ENCODE measurements at places on chromosomes 16 and 17.

DNA sequence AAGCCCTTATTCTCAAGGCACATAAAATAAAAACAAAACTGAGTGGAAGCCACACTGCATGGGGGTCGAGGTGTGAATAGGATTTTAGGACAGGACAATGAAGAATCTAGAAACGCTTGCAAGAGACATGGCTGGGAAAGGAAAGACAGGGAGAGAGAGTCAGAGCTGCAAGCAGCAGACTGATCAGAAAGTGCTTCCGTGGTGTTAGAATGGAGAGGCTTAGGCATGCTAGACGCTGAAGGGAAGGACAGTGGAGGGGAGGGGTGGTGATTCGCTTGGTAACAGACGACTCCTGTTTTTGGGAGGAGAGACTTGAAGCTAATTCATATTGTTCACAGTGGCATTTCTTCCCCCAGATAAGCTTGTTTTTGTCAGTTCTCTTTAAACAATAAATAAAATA is 173.5 kb downstream of the AIPL1 start:
- DNase-seq = no peak

DNA sequence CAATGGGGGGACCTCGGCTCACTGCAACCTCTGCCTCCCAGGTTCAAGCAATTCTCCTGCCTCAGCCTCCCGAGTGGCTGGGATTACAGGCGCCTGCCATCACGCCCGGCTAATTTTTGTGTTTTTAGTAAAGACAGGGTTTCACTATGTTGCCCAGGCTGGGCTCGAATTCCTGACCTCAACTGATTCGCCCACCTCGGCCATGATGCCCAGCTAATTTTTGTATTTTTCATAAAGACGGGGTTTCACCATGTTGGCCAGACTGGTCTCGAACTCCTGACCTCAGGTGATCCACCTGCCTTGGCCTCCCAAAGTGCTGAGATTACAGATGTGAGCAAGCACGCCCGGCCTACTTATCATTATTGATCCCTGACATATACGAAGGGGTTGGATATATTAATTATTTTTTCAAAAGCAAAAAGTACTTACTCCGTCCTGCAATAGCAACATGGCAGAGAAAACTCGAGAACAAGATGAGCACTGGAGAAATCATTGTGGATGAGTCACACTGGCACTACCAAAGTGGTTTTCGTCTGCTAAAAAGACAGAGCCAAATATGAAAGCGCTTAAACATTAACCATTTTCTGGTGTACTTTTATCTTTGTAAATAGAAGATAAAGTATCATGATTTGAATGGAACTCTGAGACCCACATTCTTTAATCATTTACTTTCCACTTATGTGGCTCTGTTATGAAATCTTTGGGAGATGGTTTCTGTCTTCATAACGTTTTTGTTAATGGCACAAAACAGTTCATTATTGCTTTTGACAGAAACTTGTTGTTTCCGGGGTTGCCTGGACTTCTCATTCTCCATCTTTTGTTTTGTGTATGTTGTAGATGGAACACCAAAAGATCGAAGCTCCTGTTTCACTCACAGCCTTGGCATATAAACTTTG is at the start of gene APOH:
TSS of gene APOH (minus strand) at position 529 of the 896 bp plus-strand sequence. CDS start at position 493, 36 bp downstream.
- DNase-seq = no peak

GRCh38 chr16:28990375-28991040 is 5.7 kb downstream of the LAT start:
- no peak for DNase-seq

DNA sequence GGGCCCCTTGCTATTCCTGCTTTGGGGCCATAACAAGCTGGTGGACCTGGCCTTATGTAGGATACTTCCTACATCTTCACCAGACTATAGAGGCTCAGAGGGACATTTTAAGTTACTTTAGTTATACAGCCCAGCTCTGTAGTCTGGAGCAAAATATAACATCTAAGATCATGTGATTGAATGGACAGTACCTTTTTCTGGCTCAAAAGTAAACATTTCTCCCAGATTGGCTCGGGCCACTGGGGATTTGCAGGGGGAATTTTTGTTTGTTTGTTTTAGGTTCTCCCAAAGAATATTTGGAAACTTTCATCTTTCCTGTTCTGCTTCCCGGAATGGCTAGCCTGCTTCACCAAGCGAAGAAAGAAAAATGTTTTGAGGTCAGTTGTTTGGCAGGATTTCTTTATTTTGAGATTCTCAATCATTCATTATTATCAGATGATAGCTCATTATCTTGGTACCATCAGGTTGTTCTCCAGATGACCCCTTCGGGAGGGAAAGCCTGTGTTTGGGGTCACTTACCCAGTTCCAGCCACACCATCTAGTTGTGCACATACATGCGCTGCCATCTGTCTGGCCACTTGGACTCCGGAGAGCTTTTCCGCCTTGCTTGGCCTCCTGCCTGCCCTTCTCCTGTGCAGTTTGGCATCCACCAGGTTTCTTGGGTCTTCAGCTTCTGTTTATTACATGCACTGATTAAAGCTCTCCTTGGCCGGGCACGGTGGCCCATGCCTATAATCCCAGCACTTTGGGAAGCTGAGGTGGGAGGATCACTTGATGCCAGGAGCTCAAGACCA is 17.2 kb downstream of the IQCK start:
- DNase-seq = no peak

GRCh38 chr16:81821436-81822128 is 42.5 kb downstream of the PLCG2 start:
- no peak for DNase-seq

GRCh38 chr16:24713379-24713778 is 16.1 kb upstream of the TNRC6A start:
- DNase-seq = no peak

- no peak for DNase-seq
Observed at GRCh38 chr17:48460052-48460451, 30.0 kb upstream of the SKAP1 start.

GRCh38 chr17:80154166-80154565 is 7.2 kb upstream of the EIF4A3 start:
- no peak for DNase-seq

DNA sequence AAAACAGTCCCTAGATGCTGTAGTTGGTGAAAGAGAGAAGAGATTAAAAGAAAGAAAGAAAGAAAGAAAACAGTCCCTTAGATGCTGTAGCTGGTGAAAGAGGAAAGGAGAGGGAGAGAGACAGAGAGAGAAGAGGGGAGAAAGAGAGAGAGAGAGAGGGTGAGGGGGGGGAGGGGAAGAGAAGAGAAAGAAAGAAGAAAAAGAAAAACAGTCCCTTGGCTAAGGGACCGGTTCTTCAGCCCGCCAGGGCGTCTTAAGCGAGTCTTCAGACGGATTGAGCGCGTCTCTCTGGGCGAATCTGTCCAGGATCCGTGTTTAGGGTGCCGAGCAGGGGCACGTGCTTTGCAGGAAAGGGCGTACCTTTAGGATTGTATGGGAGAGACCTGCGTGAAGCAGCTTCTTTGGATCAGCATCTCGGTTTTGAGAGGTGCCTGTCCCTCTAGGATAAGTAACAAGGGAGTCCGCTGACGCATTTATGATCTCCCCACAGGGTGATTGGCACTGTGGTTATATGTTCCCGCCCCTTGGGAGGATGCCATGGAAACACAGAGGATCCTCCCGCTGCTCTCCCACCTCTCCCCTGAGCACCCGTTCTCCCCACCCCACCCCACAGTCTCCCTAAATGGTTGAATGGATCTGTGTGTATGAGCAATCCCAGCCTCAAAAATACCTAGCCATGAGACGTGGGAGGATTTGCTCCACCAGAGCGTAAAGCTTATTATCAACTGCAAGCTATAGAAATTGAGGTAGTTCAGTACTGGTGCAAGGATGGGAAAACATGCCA is 16.7 kb downstream of the GNGT2 start:
- peak; percentile 54 for DNase-seq

DNA sequence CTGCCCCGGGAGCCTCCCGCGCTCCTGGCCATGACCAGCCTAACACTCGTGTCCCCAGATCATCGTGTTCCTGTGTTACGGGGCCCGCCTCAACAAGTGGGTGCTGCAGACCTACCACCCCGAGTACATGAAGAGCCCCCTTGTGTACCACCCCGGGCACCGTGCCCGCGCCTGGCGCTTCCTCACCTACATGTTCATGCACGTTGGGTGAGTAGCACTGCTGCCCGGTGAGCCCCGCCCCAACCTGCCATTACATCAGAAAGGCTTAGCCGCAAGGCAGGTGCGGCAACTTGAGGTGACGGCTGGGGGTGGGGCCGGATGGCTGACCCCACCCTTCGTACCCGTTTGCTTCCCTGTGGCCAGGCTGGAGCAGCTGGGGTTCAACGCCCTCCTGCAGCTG is 1.4 kb downstream of the RHBDL1 start:
- DNase-seq = no peak

DNA sequence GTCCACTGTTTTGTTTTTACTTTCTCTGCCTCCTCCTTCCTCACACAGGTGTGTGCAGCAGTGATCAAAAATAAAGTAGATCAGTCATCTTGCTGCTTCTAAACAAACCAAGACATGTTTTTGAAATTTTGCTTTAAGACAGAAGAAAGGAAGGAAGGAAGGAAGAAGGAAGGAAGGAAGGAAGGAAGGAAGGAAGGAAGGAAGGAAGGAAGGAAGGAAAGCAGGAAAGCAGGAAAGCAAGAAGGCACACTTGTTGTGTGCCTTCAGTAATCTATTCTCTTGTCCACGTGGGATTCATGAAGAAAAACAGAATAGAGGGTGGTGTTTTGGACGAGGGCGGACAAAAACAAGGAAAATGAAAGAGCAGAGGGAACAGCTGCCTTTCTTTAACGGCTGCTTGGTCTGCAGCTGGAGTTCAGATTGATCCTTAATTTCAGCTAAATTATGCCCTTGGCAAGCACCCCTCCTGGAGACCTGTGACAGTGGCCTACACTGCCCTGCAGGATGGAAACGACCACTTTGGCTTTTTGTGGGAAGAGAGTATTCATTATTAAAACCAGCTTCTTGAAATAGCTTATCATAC is 188.5 kb upstream of the IRX3 start:
- no peak for DNase-seq

DNA sequence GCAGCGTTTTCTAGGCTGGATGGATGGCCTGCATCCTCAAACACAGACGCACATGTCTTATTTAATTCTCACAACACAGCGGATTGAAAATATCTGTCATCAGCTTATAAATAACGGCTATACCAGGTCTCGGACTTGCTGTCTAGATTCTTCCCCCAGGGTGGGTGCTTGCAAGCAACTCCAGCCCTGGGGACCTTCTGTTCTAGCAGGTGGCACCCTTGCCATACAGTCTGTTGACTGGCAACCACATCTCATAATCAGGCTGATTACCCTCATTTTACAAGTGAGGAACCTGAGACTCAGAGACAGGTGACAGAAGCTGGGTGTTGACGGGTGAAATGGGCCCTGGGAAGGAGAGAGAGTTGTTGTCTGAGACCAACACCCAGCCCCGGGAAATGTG is 16.2 kb upstream of the SEZ6 start:
- DNase-seq = no peak

DNA sequence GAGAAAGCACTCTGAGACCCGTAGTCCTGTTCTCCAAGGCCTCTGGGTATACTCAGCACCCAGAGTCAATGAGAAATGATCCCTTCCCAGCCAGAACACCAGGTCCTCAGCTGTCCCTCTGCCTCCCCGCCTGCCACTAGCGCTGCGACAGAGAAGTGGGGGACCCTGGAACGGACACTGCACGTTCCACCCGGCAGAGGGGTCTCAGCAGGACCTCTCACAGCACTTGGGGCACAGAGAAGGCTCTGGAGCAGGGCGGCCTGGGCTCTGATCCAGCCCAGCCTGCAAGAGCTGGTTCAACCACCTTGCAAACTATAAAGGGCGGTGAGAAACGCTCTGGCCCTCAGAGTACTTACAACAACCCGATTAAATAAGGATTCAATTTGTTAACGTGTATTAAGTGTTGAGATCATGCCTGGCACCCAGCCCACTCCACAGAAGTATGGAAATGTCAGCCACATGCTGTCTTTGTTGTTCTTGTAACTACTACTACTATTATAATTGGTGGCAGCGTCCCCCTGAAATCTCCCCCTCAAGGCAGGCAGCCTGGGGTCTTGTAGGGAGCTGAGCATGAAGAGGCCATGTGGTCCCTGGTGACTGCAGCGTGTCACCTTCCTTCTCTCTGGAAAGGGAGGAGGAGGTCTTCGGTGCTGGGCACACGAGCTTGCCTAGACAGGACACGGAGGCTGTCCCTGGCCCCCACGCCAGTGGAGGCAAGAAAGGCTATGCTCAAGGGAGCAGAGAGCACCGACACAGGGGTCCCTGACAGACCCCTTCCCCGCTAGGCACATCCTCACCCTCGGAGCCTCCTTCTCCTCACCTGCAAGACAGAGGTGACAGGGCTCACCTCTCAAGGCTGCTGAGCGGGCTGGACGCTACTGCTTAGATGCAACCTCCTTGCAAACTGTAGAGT is 2.4 kb downstream of the OSGIN1 start:
- DNase-seq = no peak

GRCh38 chr17:57784226-57784895 is 39.3 kb upstream of the CCDC182 start:
- DNase-seq = no peak

- no peak for DNase-seq
Observed at GRCh38 chr16:70705056-70705455, 19.2 kb upstream of the MTSS2 start.

DNA sequence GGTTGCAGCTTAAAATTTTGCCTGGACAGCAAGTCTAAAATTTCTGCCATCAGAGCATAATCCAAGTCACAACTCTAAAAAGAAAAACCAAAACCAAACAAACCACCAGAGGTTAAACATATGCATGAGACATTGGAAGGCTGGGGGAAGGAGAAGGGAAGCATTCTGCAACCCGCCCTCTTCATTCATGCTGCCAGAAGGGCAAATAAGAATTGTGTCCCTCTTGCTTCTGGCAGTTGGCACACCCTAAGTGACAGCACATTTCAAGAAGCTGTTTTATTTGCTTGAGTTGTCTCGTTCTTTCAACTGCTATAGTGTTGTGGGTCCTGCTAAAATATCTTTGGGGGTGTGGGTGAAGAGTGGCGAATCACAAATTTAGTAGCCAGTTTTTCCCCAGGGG is 99.6 kb downstream of the SKAP1 start:
- DNase-seq = peak; percentile 11

DNA sequence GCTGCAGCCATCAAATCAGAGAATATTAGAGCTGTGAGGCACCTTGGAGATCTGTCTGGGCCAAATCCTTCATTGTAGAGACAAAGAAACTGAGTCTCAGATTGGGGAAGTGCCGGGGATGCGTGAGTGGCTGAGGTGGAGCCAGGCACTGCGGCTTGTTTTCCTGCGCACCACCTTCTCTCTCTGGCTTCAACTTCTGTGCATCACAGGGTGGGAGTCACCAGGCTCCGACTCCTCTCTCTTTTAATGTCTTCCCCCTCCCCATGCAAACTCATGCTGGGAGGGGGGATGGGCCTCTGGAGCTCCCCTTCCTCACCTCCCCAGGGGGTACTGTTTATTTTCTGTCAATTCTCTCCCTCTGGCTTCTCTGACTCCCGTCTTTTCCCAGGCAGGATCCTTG is 8.7 kb upstream of the ETV4 start:
- DNase-seq = no peak

GRCh38 chr17:82298538-82299421 is 18.6 kb downstream of the CD7 start:
- DNase-seq = no peak

GRCh38 chr17:7403727-7403976 is 245 bp downstream of the TMEM256 start:
- DNase-seq = peak; percentile 84

DNA sequence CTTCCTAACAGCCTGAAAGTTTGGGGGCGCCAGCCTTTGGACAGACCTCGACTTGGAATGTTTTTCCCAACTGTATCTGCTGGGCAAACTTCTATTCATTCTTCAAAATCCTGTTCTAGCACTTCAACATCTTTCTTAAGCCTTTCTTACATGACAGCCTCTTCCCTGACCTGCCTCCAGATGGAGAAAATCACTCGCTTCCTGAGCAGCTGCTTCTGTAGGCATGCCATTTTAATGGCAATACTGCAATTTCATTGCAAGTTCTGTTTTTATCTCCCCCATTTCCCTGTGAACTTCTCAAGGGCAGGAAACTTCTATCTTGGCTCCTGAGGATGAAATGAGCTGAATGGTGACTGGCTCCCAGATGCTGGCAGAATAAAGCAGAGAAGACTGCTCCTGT is 128.8 kb upstream of the ASIC2 start:
- no peak for DNase-seq
